Activated CD8-positive, alpha-beta memory T cell treated with anti-CD3 and anti-CD28 coated beads, Interleukin-2, amount 10 ng/mL, durations not matched to agents 7 days and 5 days (primary cell): ENCODE measurements at places on chromosomes 3 and 15. TPM values are rescaled to one million over a fixed set of nuclear protein-coding genes. Genes with fewer than 3 reads are reported as not detected.

GRCh38 chr3:63607716-63608115, 44.8 kb upstream of the SNTN start:
- no peaks in the 10 kb centered on the region for H3K27me3 ChIP-seq
- H3K4me3 ChIP-seq: no peak overlapping the region
- H3K27ac ChIP-seq: no peak overlapping the region
- no peaks in the 10 kb centered on the region for H3K4me1 ChIP-seq

GRCh38 chr3:171809611-171809860, 747 bp downstream of the PLD1 start:
- no peak for DNase-seq
- H3K4me1 ChIP-seq: peaks cover 24% of the 10 kb centered on the region
- H3K4me3 ChIP-seq: peak overlapping the region; percentile 80
- peak overlapping the region; percentile 45 for H3K27ac ChIP-seq

DNA sequence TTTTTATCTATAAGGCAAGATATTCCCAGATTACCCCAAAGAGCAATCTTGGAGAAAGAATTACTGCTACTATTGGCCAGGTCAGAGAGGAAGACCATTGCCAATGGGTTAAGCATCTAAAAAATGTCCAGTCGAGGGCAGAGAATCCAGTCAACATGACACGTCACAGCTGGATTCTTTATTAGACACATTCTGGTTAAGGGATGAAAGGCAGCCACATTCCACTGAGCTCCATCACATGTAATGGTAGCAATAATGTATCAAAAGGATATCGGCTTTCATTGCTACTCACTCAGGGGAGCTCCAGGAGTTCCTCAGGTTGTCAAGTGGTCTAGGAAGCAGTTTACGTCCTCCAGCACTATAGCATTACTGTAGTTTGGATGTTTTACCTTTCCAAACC, 421.1 kb downstream of the PLOD2 start:
- DNase-seq: no peak
- H3K27me3 ChIP-seq: no peaks in the 10 kb centered on the region
- H3K36me3 ChIP-seq: no peaks in the 10 kb centered on the region
- no peaks in the 10 kb centered on the region for H3K4me1 ChIP-seq

GRCh38 chr3:51099794-51100535, 285.1 kb upstream of the MANF start:
- H3K36me3 ChIP-seq: peaks cover 5% of the 10 kb centered on the region
- no peak for DNase-seq
- no peak overlapping the region for H3K27ac ChIP-seq
- no peaks in the 10 kb centered on the region for H3K27me3 ChIP-seq
- no peaks in the 10 kb centered on the region for H3K4me1 ChIP-seq

DNA sequence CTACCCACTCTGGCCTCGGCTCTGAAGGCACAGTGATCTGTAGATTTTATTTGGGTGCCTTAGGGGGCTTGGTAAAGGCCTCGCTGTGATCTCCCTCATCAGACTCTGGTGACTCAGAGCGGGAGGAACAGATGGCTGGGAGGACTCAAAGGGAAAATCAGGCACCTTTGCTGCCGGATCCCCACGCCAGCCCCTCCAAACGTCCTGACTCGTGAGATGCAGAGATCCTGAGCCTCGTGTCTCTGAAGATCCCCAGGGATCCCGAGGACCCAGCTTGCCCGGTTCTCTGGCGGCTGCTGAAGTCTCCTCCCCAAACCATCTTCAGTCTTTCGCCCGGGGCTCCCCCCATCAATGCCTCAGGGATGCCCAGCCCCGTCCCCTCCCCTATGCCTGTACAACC, 32.8 kb downstream of the MUC20 start:
- peaks cover 22% of the 10 kb centered on the region for H3K27me3 ChIP-seq
- H3K4me1 ChIP-seq: peaks cover 22% of the 10 kb centered on the region
- no peaks in the 10 kb centered on the region for H3K36me3 ChIP-seq
- H3K27ac ChIP-seq: no peak overlapping the region

DNA sequence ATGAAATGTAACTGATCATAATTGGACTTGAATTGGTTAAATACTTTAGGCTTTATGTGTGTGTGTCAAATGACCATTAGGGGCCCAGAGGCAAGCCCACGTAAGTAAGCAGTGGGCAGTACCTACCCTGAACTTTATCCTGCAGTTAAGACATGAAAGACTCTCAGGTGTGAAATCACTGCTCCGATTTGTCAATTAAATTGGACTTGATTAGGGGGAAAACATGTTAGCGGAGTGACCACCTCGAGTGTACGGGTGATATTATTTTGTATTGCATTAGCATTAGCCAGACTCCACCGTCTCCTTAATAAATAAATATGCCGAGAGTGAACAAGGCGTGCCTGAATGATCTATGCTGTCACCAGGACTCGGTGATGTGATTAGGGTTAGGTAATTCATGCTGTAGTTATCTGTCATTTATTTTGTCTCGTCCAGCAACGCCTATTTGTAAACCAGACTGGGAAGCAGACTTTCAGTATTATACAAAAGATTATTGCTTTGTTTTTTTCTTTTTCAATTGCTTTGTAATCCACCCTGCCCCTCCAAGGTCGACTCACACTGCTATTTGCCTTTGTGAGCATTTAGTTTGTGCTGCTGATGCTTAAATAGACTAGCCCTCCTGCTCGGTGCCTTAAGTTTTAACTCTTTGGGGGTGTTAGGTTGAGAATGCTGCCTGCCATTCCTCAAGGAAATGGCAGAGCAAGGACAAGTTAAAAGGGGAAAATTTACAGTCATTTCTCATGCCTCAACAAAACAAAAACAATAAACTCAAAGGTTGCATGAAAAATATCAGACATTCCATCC, 1.8 kb downstream of the RBMS3 start:
- no peaks in the 10 kb centered on the region for H3K36me3 ChIP-seq
- H3K4me3 ChIP-seq: peak overlapping the region; percentile 64
- no peak for DNase-seq
- H3K27ac ChIP-seq: no peak overlapping the region
- peaks cover 27% of the 10 kb centered on the region for H3K4me1 ChIP-seq

- H3K27me3 ChIP-seq: peaks cover 12% of the 10 kb centered on the region
- H3K27ac ChIP-seq: peak overlapping the region; percentile 41
- H3K4me1 ChIP-seq: peaks cover 35% of the 10 kb centered on the region
- no peak overlapping the region for H3K4me3 ChIP-seq
Observed at GRCh38 chr15:48939648-48940047, 24.1 kb downstream of the SHC4 start.

DNA sequence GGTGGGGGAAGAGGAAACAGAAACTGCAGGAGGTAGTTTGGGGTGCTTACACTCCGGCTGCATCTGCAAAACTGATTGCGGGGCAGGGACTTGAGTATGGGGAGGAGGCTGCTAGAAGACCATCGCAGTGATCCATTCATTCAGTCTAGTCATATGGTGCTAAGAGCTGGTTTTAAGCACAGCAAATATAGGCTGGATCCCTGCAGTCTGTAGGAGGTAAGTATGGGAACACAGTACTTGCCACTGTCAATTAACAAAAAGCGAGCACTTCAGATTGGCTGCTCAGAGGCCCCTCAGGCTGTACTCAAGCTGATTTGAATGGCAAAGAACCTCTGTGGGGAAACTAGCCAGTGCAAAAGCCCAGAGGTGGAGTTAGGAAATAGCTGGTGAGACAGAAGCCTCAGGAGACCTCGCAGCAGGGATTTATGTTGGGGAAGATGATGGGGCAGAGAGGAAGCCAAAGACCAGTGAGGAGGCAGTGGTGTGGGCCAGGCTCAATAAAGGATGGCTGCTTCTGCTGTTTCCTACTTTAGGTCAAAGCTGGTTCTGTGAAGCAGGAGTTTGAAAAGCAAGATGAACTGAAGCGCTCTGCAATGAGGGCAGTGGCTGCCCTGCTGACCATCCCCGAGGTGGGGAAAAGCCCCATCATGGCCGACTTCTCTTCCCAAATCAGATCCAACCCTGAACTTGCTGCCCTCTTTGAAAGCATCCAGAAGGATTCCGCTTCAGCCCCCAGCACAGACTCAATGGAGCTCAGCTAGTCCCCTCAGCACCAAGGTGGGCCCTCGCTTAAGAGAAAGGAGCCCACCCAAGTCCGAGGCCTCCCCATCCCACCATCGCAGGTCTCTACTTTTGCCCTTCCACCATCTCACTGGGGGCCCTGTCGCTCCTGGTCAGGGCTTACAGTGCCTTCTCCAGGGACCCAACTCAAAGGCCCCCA, 7.9 kb downstream of the RPL32 start:
- H3K27ac ChIP-seq: peak overlapping the region; percentile 17
- H3K4me1 ChIP-seq: peaks cover 25% of the 10 kb centered on the region
- DNase-seq: no peak

DNA sequence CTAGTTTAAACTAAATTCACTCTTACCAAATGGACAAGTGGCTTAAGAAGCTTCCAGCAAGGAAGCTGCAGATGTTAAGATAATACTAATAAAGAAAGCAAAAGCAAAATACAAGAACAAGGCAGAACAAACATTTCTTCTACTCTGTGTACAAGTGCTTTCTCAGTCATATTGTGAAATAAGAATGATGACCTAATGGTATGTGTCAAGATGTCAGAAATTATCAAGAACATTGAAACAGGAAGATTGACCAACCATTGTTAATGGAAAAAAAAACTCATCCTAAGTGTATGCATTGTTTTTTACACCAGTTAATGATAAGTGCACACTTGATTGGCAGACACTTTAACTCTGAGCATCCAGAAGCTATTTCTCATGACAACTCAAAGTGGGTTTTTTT, 65.4 kb upstream of the P2RY1 start:
- no peaks in the 10 kb centered on the region for H3K4me1 ChIP-seq
- no peak overlapping the region for H3K4me3 ChIP-seq
- DNase-seq: no peak
- H3K27me3 ChIP-seq: no peaks in the 10 kb centered on the region
- no peaks in the 10 kb centered on the region for H3K36me3 ChIP-seq

DNA sequence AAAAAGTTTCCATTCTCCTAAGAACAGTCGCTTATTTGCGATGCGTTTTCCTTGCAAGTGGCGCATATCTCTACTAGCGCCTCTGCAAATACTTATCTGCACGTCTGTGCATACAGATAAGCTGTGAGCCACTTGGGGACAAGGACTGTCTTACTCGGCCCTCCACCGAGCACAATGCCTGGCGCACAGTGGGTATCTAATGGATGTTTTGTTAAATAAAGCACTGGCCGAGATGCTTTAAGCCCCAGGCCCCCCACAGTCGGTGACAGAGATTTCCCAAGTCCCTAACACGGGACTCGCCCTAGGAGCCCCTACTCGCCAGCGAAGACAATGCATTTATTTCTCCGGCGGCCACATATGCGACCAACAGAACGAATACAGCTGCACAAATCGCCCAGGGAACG, 503 bp downstream of the HLTF start:
- DNase-seq: peak; percentile 60

DNA sequence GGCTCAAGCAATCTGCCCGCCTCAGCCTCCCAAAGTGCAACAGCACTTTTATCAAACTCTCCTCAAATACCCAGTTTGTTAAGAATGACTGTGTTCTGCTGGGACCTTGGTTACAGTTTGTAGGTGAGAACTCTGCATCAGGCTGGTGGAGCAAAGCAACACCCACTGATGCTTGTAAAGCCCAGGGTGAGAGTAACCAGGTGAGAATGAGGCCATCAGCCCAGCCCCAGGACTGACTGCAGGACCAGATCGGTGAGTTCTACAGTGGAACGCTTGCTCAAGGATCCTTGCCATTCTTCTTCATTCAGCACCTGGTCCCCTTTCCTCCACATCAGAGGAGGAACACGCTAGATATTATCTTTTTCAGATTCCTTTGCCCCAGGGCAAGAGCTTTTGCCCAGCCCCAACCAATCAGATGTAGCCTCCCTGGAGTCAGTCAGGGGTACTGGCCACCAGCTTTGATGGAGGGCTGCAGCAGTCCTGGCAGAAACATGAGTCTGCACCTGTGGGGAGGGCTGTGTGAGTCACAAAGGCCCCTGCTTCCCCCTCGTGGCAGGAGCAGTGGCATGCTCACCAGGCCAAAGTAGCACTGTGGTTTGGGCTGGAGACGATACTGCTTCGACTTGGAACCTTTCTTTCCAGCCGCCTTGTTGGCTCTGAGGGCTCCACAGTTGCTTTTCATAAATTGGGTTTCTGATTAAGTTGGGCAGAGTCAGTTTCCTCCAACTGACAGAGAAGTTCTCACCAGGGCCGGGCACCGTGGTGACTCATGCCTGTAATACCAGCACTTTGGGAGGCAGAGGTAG, 3.5 kb upstream of the SHISA5 start:
- H3K27ac ChIP-seq: peak overlapping the region; percentile 77
- H3K4me3 ChIP-seq: peak overlapping the region; percentile 16
- H3K4me1 ChIP-seq: peaks cover 41% of the 10 kb centered on the region
- no peaks in the 10 kb centered on the region for H3K36me3 ChIP-seq
- H3K27me3 ChIP-seq: peaks cover 6% of the 10 kb centered on the region

GRCh38 chr15:23072633-23073032, 33.3 kb upstream of the TUBGCP5 start:
- no peaks in the 10 kb centered on the region for H3K36me3 ChIP-seq
- no peaks in the 10 kb centered on the region for H3K4me1 ChIP-seq
- DNase-seq: no peak
- no peak overlapping the region for H3K4me3 ChIP-seq

The C2CD4B gene
- 0.23 TPM for total RNA-seq

The PPP1R14D gene
- total RNA-seq: not detected

The CDC25A gene
- 33.1 TPM for total RNA-seq

The CATSPER2 gene
- total RNA-seq: 0.94 TPM

The SCN11A gene
- total RNA-seq: 0.05 TPM

The CCR9 gene
- total RNA-seq: 9.7 TPM

The CBLB gene
- total RNA-seq: 158 TPM
